ENCODE measurements at places on chromosomes 16 and 17.
A peak's percentile ranks its signal among the peaks of the same experiment; 100 is the strongest.

DNA sequence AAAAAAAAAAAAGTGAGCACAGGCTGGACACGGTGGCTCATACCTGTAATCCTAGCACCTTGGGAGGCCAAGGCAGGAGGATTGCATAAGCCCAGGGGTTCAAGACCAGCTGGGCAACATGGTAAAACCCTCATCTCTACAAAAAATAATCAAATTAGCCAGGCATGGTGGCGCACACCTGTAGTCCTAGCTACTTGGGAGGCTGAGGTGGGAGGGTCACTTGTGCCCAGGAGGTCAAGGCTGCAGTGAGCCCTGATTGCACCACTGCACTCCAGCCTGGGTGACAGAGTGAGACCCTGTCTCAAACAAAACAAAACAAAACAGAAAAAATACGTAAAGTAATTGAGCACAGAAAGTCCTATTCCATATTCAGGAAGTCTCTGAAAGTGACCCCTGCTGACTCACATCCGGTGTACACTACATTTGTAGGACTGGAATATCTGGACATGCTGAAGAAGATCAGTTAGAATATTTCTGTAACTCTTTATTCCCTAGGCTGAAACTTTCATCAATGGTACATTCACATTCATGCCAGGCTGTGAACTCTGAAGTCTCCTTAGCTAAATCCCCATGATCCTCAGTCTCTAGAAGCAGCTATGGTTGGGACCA is 66.0 kb upstream of the HAS3 start:
- DNase-seq, result no peak

DNA sequence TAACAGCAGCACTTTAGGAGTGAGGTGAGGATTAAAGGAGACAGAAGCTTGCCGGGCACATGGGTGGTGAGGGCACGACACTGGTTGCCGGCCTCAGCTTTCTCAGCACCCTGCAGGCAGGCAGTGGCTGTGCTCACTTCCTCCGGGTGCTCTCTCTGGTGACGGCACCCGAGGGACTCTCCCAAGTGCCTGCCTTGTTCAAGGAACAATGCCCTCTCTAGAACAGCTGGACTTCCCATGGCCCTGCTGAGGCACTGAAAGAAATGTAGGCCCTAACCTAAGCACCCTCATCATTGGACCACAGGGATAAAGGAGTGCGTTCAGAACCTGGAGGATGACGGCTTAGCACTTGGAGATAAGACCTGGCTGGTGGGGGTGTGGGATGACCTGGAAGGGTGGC is 72.7 kb downstream of the N4BP1 start:
- DNase-seq, result no peak

DNA sequence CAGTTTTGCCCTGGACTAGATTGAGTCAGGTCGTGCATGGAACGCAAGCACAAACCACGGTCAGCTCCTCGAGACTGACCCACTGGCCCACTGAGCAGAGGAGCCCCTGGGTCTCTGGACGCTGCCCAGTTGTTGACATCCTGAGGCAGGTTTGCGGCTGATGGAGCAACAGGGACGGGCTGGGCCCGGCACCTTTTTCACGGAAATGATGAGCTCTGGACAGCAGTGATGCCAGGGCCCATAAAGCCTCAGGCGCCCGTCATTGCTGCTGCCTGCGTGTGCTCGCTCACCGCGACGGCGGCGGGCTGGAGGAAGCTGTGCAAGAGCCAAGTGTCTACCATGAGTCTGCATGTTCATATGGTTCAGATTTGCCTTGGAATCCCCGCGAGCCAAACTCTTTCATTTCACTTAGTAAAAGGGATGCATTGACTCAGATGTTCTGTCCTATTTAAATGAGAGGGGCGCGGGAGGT is 30.8 kb upstream of the CRISPLD2 start:
- no peak for DNase-seq

DNA sequence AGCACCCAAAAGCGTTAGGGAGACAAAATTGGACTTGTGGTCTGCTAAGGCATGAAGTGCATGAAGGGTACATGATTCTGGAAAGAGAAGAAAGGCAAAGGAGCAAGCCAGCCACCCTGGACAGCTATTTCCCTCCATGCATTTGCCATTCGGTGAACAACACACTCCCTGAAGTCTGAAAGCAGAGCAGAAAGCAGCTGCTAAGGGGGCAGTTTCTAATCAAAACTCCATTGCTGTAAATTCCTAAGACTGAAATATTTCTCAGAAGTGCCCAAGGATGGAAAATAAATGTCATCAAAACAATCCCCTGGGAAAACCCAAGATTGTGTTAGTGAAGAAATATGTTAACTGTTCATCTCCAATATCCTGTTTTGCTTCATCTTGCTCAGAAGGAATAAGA is 44.3 kb downstream of the PMP22 start:
- no peak for DNase-seq

DNA sequence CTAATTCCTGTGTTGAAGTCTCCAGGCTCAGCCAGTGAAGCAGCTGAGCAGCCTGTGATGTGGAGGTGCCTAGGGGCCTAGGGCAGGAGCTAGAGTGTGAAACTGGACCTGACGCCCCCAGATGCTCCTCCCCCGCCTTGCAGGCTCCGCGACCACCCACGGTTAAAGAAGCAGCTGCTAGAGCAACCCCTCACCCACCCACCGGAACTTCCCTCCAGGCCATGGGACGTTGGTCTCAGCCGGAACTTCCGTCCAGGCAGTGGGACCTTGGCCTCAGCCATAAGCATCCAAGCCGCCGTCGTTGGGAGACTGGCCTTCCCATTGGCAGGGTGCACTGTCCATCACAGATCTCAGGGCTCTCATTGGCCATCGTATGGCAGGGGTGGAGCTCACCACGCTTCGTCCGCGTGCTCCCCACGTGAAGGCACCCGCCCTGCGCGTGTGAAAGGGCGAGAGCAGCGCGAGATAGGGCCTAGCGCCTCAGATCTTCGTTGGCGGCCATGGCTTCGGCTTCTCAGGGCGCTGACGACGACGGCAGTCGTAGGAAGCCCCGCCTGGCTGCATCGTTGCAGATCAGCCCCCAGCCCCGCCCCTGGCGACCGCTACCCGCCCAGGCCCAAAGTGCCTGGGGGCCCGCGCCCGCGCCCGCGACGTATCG is at the start of gene ADAD2:
Gene ADAD2, plus strand, starts transcription at position 427 of the 658 bp plus-strand sequence. Its CDS starts 74 bp downstream, at position 501.
- DNase-seq, result no peak

DNA sequence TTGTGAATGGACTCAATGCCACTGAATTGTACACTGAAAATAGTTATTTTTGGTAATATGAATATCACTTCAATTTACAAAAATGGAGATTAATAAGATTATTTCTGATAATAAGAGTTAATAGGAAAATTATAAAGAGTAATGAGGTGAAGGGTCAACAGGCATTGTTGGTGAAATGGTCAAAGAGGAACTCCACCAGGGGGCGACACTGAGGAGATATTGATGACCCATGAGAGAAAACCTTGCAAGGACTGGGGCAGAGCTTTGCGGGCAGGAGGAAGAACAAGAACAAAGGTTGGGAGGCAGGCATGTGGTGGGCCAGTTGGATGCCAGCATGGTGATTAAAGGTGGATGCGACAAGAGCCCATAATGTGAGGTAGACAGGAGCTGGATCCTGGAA is 74.0 kb upstream of the XYLT1 start:
- DNase-seq, result peak; percentile 8

DNA sequence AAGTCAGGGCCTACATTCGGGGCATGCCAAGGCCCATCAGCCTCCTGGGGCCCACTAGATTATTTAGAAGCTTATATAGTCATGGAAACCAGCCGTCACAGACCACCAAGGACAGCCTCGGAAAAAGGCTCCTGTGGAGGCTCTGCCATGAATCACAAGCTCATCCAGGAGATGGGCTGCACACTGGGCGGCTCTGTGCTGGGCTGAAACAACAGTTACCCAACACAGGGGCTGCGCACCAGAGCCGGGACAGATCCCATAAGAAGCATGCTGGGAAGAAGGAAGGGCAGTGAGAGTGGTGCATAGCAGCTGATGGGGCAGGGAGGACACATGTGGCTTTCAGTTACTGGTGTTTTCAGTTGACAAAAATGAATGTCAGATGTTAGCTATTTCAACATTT is 67.7 kb upstream of the GSG1L start:
- no peak for DNase-seq

DNA sequence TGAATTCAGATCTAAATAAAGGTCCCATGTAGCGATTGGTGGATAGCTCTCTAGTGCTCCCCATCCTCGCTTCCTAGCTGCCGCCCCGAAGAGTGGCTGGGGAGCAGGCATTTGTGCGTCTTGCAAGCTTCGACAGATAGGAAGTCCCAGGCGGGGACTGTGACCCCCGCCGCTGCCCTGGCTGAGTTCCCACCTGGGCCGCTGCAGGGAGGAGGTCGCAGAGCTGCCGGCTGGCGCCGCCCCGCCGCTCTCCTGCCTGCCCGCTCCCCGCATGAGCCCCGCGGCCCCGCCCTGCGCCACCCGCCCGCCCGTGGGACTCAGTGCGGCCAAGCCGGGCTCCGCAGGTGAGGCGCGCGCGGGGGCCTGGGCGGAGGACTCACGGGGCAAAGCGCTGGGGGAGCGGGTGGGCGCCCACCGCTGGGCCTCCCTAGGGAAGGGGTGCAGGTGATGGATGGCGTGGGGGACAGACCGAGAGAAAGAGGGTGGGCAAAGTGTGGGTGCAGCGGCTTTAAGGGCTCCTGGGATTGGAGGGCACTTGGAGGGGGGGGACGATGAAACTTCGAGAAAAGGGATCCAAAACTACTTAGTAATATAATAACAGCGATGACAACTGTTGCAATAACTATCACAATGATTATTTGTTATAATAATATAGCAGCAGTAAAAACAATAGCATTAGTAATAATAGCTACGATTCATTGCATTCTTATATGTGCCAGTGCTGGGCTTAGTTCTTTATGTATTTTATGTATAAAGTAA is at the start of gene OTOA:
Gene OTOA, plus strand, starts transcription at position 80 of the 759 bp plus-strand sequence. CDS start 14,547 bp downstream, outside the sequence.
- no peak for DNase-seq

Measured in HuH-7 (cell line).